ENCODE measurements at places on chromosomes 7 and 10.

- no peak for DNase-seq
Measured at GRCh38 chr7:79410345-79410744, 43.1 kb downstream of the MAGI2 start.

- no peak for DNase-seq
Measured at GRCh38 chr10:103583871-103584215, 90.3 kb downstream of the NEURL1 start.

GRCh38 chr10:123635745-123636144 is 30.4 kb upstream of the GPR26 start:
- DNase-seq = no peak

- DNase-seq = no peak
Measured at GRCh38 chr7:44466300-44467216, 23.9 kb downstream of the NUDCD3 start.

- DNase-seq = no peak
Measured at GRCh38 chr7:26213807-26214515, 12.4 kb downstream of the CBX3 start.

All from memory B cell (primary cell).